Activated T-helper 1 cell treated with anti-CD3 and anti-CD28 coated beads, Interleukin-12 subunit alpha, Interleukin-12 subunit beta, Interleukin-2, Interleukin-4 antibody, amounts not matched to agents 30 ng/mL and 10 ng/mL and 1 ng/mL, durations not matched to agents 14 hours and 24 hours and 36 hours (primary cell): ENCODE measurements at places on chromosomes 2 and 18.

- DNase-seq = no peak
Observed at GRCh38 chr2:240013343-240013742, 11.8 kb downstream of the NDUFA10 start.

DNA sequence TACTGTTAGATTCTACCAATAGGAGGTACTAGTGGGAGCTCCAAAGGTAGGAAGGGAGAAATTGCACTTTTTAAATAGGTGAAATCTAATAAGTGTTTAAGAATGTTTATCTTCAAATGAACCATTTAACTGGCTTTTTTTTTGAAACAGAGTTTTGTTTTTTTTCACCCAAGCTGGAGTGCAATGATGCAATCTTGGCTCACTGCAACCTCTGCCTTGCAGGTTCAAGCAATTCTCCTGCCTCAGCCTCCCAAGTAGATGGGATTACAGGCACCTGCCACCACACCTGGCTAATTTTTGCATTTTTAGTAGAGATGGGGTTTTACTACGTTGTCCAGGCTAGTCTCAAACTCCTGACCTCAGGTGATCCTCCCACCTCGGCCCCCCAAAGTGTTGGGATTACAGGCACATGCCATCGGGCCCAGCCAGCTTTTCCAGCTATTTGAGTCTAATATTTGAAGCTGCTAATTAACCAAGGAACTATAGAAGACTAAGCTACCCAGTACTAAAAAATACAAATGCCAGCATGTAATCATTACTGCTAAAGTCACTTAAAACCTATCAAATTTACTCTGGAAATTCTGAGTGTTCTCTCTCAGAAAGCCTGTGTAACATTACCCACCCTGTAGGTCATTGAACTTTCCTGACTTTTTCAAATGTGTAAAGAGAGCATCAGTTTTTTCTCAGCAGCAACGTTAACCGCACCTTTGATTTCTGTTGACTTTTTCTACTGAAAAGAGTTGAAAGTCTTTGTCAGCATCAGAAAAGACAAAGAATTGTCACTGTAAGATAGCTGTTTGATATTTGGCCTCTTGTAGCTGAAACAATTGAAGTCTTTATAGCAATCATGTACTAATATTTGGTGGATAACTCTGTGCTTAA lies 24.6 kb upstream of the RNF149 start:
- no peak for DNase-seq

GRCh38 chr2:68987021-68987503 lies 12.6 kb downstream of the GKN1 start:
- no peak for DNase-seq

GRCh38 chr2:60818272-60818671 lies 62.2 kb downstream of the PAPOLG start:
- no peak for DNase-seq

DNA sequence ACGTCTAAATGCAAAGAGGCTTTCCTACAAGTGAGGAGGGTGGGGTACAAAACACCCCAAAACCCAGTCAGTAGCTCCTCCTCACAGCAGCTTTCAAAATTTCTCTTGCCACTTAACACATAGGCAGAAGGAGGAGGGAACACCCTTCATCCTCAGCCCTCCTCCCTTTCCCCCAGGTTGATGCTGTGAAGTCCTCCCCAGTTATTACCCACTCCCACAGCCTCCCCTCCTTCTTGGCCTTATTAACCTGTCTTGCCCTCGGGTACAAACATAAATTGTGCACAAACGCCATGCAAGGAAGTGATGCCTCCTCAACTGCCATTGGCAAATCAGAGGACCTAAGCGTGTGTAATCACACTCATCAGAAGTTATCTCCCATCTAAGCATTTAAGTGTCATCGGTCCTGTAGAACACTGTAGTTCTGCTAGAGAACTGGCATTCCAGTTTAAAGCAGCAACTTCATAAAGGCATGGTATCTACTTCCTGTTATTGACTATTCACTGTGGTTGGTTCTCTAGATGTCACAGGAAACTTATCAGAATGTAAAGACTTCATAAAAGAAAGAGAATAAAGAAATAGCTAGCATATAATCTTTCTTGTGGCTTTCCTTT lies at the start of gene DSC1:
DSC1 (minus strand) TSS at position 32 of the 611 bp plus-strand sequence. CDS start 262 bp downstream, outside the sequence.
- DNase-seq = no peak

GRCh38 chr2:13481201-13481600 lies 764.5 kb downstream of the TRIB2 start:
- DNase-seq = no peak

DNA sequence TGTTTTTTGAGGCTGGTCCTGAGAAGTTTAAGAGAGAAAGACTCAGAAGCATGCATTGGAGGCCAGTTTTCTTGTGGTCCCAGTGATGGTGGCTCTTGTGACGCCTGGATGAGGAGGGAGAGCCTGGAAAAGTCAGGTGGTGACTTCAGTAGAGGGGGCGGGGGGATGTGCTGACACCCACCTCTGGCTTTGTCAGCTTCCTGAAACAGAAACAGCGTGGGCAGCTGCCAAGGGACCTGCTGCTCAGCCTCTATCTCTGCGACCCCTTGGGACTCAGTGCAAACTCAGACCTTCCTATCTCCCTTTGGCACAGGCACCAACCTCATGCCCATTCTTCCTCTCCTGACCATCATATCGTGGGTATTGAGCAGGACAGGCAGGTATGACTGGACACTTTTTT lies 6.4 kb downstream of the TGFBRAP1 start:
- DNase-seq = no peak

GRCh38 chr2:148882051-148882450 lies 7.0 kb downstream of the KIF5C start:
- no peak for DNase-seq

- DNase-seq = no peak
Observed at GRCh38 chr2:176639671-176640070, 370.4 kb downstream of the MTX2 start.

GRCh38 chr18:27847412-27847811 lies 329.5 kb downstream of the CDH2 start:
- no peak for DNase-seq

DNA sequence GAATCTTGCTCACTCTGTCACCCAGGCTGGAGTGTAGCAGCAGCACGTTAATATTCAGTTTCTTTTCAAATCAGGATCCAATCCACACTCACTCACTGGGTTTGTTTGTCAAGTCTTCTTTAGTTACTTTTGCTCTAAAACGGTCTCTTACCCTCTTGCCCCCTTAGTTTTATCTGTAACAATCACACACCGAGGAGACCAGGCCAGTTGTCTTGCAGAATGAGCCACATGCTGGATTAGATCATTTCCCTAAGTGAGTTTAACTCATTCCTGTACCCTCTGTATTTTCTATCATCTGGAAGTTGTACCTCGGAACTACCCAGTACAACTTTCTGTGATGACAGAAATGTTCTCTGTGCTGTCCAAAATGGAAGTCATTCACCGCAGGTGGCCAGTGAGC lies 20.7 kb upstream of the TOGARAM2 start:
- no peak for DNase-seq

GRCh38 chr2:239264838-239265651 lies 135.8 kb downstream of the HDAC4 start:
- DNase-seq = peak; percentile 74

DNA sequence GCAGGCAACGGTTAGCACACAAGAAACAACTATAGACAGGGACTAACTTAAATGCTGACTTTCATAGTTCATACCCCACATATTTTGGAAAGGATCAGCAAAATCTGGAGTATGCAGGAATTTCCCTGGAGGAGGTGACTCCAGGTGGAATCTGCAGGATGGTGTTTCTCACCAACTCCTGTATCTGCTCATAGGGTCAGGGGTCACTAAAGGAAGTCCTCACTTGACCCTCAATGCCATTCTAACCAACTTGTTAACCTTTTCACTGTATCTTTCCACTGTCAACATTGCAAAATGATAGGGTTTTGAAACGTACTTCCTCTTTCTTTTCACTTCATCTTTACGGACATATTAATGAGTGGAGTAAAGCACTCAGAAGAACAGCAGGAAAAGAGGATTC lies 207.0 kb upstream of the CXCR4 start:
- DNase-seq = no peak

DNA sequence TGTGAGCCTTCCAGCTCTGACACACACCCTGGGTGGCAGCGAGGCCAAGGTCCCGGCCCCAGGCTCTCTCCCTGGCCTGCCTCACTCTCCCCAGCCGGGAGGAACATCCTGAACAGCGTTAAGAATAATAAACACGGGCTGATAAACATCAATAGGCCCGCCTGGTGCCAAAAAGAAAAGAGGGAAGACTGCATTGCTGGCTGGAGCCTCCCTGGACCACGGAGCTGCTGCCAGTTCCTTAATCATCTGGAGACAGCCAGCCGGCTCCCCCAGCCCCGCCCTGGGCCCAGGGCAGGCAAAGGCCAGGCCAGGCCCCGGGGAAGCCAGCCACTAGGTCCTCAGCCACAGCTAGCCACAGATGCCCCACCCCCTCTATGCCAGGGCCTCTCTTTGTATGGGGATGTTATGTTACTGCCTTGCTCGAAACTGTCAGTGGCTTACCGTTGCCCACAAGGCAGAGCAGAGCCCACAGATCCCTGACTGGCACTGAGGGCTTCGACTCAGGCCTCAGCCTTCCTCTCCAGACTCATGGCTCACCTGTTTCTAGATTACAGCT lies 293.7 kb downstream of the DYSF start:
- DNase-seq = no peak
